ENCODE measurements at places on chromosomes 12 and 14.

DNA sequence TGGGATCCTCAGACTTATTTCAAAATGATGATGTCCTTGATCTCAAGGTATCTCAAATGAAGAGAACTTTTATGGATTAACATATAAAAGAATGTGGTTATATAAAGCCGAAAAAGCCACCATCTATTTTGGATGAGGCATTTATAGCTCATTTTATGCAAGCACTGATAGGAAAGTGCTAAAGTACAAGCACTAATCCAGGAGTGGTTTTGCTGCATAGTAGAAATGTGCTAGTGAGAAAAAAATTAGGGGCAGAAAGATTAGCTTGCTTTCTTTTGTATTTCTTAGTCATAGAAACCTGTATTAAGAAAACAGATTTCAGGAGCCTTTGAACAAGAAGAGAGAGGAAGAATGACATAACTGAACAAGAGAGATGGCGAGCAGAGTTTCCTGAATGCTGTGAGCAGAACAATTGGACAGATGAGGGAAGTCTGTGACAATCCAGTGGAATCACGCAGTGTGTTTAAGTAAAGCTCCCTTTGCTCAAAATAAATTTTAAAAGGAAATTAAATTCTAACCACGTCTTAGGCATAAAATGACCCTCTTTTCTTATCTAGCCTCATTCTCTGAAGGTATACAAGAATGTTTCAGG lies 238.2 kb upstream of the NOVA1 start:
- DNase-seq, result no peak

- no peak for DNase-seq
These were observed 168.1 kb downstream of the SLC38A4 start for GRCh38 chr12:46657453-46658411.

DNA sequence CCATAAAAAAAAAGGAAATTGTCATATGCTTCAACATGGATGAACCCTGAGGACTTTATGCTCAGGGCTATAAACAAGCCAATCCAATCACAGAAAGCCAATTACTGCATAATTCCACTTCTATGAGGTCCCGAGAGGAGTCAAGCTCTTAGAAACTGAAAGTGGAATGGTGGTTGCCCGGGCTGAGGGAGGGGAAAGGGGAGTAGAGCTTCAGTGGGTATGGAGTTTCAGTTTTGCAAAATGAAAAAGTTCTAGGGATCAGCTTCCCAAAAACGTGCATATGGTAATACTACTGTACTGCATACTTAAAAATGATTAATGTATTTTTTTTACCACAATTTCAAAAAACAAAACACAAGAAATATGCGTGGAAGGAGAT lies 52.0 kb downstream of the RNF34 start:
- DNase-seq, result no peak

DNA sequence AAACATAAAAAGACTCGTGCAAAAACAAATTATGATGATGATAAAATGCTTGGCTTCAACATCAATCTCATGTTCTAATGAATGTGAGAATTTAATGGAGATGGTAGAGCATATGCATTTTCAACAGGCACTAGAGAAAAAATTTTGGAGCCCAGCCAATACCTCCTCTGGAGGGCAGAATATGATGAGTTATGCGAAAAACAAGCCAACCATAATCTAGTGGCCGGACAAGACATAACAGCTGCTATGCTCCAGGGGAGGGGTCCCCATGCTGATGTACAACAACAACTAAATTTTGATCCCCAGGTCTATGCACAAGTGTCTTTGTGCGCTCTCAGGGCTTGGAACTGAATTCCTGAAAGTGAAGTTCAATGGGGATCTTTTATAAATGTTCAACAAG lies 1197.5 kb downstream of the LRFN5 start:
- no peak for DNase-seq

DNA sequence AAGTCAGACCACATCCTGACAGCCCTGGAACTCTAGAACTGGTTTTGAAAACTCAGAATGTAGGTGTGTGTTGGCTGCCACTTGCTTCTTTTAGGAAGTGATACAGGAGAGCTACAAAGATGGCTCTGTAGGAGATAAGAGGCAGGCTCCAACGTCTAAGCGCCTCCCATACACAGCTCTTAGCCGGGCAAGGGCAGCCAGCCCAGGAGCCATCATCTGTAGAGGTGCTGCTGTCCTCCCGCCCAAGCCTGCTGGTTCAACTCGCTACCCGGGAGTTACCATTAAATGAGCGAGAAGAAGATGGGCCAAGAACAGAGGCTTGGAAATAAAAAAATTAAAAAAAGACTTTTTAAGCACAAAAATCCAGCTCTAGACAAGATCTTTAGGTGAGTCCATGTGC lies 61.2 kb upstream of the DIO3 start:
- no peak for DNase-seq

DNA sequence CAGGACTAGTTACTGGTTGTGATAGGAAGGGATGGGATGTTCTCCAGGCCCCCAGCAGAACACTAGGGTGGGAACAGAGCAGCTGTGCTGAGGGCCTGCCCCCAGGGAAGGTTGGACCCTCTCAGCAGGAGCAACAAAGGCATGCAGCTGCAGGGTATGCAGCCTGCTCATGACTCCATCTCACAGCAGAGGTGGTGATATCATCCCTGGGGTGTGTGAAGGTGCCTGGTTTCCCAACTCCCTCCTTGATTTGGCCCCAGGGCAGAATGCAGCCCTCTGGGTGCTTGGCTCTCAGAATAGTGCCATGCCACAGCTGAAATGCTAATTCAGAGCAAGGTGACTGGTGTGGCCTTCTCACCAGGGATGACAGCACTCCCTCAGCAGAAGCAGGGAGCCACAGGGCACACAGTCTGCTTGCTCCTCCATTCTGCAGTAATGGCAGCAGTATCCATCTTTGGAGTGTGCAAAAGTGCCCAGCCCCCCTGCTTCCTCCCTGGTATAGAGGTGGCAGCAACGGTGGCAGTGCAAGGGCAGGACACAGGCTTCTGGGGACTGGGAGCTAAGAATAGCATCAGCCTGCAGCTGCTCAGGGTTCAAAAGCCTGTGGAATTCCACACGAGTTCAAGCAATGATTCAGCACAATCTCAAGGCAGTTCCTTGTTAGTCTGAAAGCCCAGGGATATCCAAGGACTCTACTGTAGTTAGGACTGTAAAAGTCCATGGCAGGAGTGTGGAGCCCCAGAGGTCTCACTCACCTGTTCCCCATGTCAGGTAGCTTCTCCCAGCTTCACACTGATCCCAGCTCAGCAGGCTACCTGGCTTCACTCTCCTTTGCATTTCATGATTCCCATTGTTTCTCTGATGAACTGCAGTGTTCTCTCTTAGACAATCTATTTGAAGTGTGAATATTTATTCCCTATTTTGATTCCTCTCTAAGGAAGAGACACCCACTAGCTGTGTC lies 298.1 kb upstream of the FOXG1 start:
- DNase-seq, result no peak

GRCh38 chr12:46677749-46678148 lies 148.0 kb downstream of the SLC38A4 start:
- DNase-seq, result no peak

All from GM20000 (cell line).